ENCODE measurements at places on chromosomes 2 and 18. TPM values are rescaled to one million over a fixed set of nuclear protein-coding genes. Genes with fewer than 3 reads are reported as not detected.

The ADAM23 gene
- total RNA-seq: 2.9 TPM

The CTLA4 gene
- total RNA-seq: 0.49 TPM

The KCNIP3 gene
- total RNA-seq: 23.8 TPM

The PLCD4 gene
- 25.0 TPM for total RNA-seq

The RUFY4 gene
- 0.16 TPM for total RNA-seq

The ADNP2 gene
- 18.0 TPM for total RNA-seq

The HOXD9 gene
- 27.1 TPM for total RNA-seq

The CNRIP1 gene
- total RNA-seq: 33.1 TPM

The TCF7L1 gene
- total RNA-seq: 15.2 TPM

The VWA3B gene
- 0.55 TPM for total RNA-seq

The ALPP gene
- not detected for total RNA-seq

The PTPN18 gene
- 36.0 TPM for total RNA-seq

The RAB6C gene
- not detected for total RNA-seq

GRCh38 chr2:144405321-144405720 is 114.6 kb downstream of the ZEB2 start:
- no peak overlapping the region for H3K4me3 ChIP-seq
- DNase-seq: no peak
- H3K4me1 ChIP-seq: peaks cover 3% of the 10 kb centered on the region
- no peaks in the 10 kb centered on the region for H3K27me3 ChIP-seq
- H3K36me3 ChIP-seq: no peaks in the 10 kb centered on the region

GRCh38 chr18:60684843-60685513 is 312.4 kb upstream of the MC4R start:
- H3K4me3 ChIP-seq: no peak overlapping the region
- H3K27ac ChIP-seq: no peak overlapping the region
- DNase-seq: no peak
- no peaks in the 10 kb centered on the region for H3K36me3 ChIP-seq
- no peaks in the 10 kb centered on the region for H3K4me1 ChIP-seq

DNA sequence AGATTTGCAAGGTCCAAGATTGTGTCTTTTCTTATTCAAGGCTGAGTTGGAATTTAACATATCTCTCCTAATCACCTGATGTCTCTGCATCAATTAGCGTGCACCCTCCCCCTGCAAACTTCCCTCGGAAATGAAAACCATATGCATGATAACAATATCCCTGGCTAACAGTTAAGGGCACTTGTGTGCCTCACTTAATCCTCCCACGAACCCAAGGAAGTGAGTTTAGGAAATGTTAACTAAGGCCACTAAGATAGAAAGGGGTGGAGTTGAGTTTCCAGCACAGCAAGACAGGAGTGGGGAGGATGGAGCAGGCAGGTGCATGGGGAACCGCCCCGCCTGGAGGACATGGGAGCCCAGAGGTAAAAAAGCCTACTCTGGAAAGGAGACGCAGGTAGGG is 52.4 kb upstream of the PTMA start:
- no peak overlapping the region for H3K4me3 ChIP-seq
- H3K27me3 ChIP-seq: no peaks in the 10 kb centered on the region
- no peaks in the 10 kb centered on the region for H3K36me3 ChIP-seq
- DNase-seq: no peak
- H3K27ac ChIP-seq: no peak overlapping the region

GRCh38 chr18:31649978-31650719 is 34.2 kb downstream of the B4GALT6 start:
- no peaks in the 10 kb centered on the region for H3K4me1 ChIP-seq
- no peak for DNase-seq
- H3K4me3 ChIP-seq: no peak overlapping the region
- no peak overlapping the region for H3K27ac ChIP-seq
- H3K36me3 ChIP-seq: no peaks in the 10 kb centered on the region

- H3K4me1 ChIP-seq: no peaks in the 10 kb centered on the region
- no peaks in the 10 kb centered on the region for H3K27me3 ChIP-seq
- no peak overlapping the region for H3K27ac ChIP-seq
- H3K36me3 ChIP-seq: no peaks in the 10 kb centered on the region
- H3K4me3 ChIP-seq: no peak overlapping the region
Measured at GRCh38 chr2:218839430-218839829, 7.8 kb upstream of the PRKAG3 start.

- peak overlapping the region; percentile 96 for H3K27ac ChIP-seq
- peaks cover 34% of the 10 kb centered on the region for H3K4me1 ChIP-seq
- DNase-seq: no peak
- peak overlapping the region; percentile 44 for H3K4me3 ChIP-seq
- H3K36me3 ChIP-seq: no peaks in the 10 kb centered on the region
- no peaks in the 10 kb centered on the region for H3K27me3 ChIP-seq
Measured at GRCh38 chr18:47931718-47932103, 1.3 kb upstream of the SMAD2 start.

DNA sequence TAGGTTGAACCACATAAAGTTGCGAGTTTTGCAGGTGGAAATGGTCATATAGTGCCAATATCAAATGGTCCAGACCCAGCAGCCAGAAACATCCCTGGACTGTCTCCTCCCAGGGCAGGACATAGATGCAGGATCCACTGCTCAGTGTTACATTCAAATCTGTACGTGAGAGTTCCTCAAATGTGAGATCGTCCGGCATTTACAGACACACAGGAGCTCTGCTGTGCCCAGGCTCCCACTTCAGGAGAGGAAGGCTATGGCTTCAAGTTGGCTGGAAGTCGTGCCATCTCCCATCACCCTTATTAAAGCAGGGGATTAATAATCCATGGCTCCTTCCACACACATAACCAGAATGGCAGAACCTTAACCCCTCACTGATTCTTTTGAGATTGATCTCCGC is 688.2 kb upstream of the HS6ST1 start:
- H3K36me3 ChIP-seq: no peaks in the 10 kb centered on the region
- no peak overlapping the region for H3K4me3 ChIP-seq
- no peaks in the 10 kb centered on the region for H3K4me1 ChIP-seq
- no peak overlapping the region for H3K27ac ChIP-seq

- H3K27ac ChIP-seq: no peak overlapping the region
- H3K4me3 ChIP-seq: no peak overlapping the region
- H3K36me3 ChIP-seq: no peaks in the 10 kb centered on the region
- H3K4me1 ChIP-seq: peaks cover 11% of the 10 kb centered on the region
- no peak for DNase-seq
Measured at GRCh38 chr2:14016289-14016955, 616.1 kb upstream of the LRATD1 start.

GRCh38 chr2:171668183-171668582 is 19.1 kb upstream of the DYNC1I2 start:
- DNase-seq: no peak
- no peak overlapping the region for H3K27ac ChIP-seq
- no peaks in the 10 kb centered on the region for H3K36me3 ChIP-seq
- H3K4me3 ChIP-seq: no peak overlapping the region
- H3K27me3 ChIP-seq: peaks cover 4% of the 10 kb centered on the region
- H3K4me1 ChIP-seq: peaks cover 7% of the 10 kb centered on the region

- H3K27me3 ChIP-seq: no peaks in the 10 kb centered on the region
- no peaks in the 10 kb centered on the region for H3K36me3 ChIP-seq
- DNase-seq: no peak
- H3K27ac ChIP-seq: no peak overlapping the region
- H3K4me3 ChIP-seq: no peak overlapping the region
Measured at GRCh38 chr2:53964257-53964952, 6.4 kb downstream of the PSME4 start.

DNA sequence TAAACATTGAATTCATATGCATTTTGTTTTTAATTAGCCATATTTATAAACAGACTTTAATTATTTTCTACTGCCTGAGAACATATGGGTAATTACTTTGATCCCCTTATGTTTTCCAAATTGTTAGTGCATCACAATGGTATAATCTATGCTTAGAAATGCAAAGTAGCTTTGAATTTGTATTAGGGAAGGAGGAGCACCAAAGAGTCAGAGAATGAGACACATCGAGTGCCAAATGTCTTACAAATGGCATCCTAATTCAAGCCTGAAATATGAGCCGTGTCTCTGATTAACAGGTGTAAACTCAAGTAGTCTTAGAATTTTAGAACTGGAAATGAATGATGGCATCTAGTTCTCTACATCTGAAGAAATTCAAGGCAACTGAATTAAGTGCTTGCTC is 8.7 kb upstream of the HNMT start:
- H3K27me3 ChIP-seq: no peaks in the 10 kb centered on the region
- no peak overlapping the region for H3K27ac ChIP-seq
- H3K4me3 ChIP-seq: no peak overlapping the region
- no peaks in the 10 kb centered on the region for H3K4me1 ChIP-seq

DNA sequence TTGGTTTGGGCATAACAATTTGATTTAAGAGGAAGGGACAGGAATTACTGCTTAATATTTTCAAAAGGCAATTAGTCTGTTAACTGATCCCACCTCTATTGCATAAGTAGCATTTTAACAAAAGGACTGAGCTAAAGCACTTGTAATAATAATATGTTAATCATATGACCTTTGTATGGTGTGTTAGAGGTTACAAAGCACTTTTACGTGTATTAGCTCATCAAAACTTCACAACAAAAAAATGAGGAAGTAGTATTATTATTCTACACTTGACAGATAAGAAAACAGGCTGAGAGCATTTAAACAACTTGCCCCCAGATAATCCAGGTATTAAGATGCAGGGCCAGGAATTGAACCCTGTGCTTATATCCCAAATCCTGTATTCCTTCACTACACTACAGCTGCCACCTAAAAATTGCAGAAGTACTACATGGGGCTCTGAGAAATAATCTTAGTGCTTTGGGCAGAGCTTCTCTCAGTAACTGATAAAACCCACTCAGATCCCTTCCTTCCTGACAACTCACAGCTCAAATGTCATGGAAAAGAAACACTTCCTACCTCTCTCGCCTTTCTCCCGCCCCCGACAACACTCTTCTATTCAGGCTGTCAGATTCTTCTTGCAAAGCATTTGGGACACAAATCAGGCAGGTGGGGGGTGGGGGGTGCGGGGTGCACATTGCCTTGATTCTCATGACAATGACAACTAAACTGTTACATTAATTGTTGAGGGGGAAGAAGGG is 20.7 kb upstream of the KCTD1 start:
- H3K27me3 ChIP-seq: no peaks in the 10 kb centered on the region
- H3K4me3 ChIP-seq: no peak overlapping the region
- no peaks in the 10 kb centered on the region for H3K36me3 ChIP-seq
- no peak for DNase-seq
- no peaks in the 10 kb centered on the region for H3K4me1 ChIP-seq

- H3K36me3 ChIP-seq: no peaks in the 10 kb centered on the region
- peak overlapping the region; percentile 92 for H3K27ac ChIP-seq
- H3K4me3 ChIP-seq: no peak overlapping the region
- H3K27me3 ChIP-seq: no peaks in the 10 kb centered on the region
- DNase-seq: no peak
Measured at GRCh38 chr2:47015206-47015605, 99.6 kb upstream of the MCFD2 start.

GRCh38 chr2:207107551-207107950 is 58.2 kb downstream of the KLF7 start:
- peaks cover 35% of the 10 kb centered on the region for H3K4me1 ChIP-seq
- H3K36me3 ChIP-seq: peaks cover 10% of the 10 kb centered on the region
- H3K4me3 ChIP-seq: no peak overlapping the region
- H3K27me3 ChIP-seq: no peaks in the 10 kb centered on the region

- DNase-seq: no peak
- H3K27ac ChIP-seq: no peak overlapping the region
- H3K36me3 ChIP-seq: no peaks in the 10 kb centered on the region
- no peak overlapping the region for H3K4me3 ChIP-seq
- H3K4me1 ChIP-seq: peaks cover 4% of the 10 kb centered on the region
- no peaks in the 10 kb centered on the region for H3K27me3 ChIP-seq
Measured at GRCh38 chr2:158893026-158893425, 75.4 kb upstream of the TANC1 start.

DNA sequence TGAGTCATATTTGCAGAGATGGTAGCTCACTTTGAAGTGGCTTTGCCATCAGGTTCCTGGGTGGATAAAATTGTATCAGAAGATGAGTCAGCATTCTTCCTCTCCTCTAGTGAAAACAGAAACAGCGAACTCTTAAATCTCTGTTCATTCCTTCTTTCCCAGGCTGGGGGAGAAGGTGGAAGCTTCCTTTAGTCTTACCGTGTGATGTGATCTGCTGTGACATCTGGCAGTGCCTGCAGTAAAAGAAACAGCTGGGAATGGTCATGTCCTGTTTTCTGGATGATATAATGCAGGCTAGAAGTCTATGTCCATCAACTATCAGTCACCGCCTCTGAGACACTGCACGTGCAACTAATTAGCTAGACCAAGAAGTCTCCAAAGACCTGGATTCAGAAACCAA is 171.6 kb downstream of the VAPA start:
- H3K36me3 ChIP-seq: no peaks in the 10 kb centered on the region
- H3K4me3 ChIP-seq: no peak overlapping the region
- no peak overlapping the region for H3K27ac ChIP-seq
- no peaks in the 10 kb centered on the region for H3K27me3 ChIP-seq
- no peak for DNase-seq
- H3K4me1 ChIP-seq: no peaks in the 10 kb centered on the region

DNA sequence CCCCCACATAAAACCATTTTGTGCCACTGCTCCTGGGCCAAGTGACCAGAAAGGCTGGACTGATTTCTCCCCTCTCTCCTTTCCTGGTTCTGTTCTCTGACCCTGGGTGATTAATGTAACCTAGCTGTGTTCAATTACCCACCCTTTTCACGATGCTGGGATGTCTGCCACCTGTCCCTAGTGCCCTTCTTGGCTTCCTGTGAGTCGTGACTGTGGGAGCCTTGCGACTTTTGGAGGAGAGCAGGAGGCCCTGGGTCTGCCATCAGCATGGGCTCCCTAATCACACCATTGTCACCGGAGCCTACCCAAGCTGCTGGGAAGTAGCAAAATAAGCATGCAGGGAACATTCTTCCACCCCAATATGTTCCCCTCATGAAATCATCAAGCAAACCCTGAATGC is 38.3 kb downstream of the SRSF7 start:
- H3K27me3 ChIP-seq: no peaks in the 10 kb centered on the region
- H3K27ac ChIP-seq: no peak overlapping the region
- no peaks in the 10 kb centered on the region for H3K4me1 ChIP-seq
- no peak for DNase-seq
- no peaks in the 10 kb centered on the region for H3K36me3 ChIP-seq

- DNase-seq: peak; percentile 79
- H3K4me1 ChIP-seq: peaks cover 23% of the 10 kb centered on the region
- peak overlapping the region; percentile 96 for H3K27ac ChIP-seq
- no peaks in the 10 kb centered on the region for H3K36me3 ChIP-seq
Measured at GRCh38 chr2:69437751-69438154, 518 bp upstream of the NFU1 start.

- H3K4me3 ChIP-seq: no peak overlapping the region
- no peaks in the 10 kb centered on the region for H3K4me1 ChIP-seq
- H3K27ac ChIP-seq: no peak overlapping the region
- no peaks in the 10 kb centered on the region for H3K27me3 ChIP-seq
- no peak for DNase-seq
- H3K36me3 ChIP-seq: no peaks in the 10 kb centered on the region
Measured at GRCh38 chr2:144629935-144630334, 110.0 kb upstream of the ZEB2 start.

- no peak overlapping the region for H3K27ac ChIP-seq
- no peaks in the 10 kb centered on the region for H3K27me3 ChIP-seq
- H3K36me3 ChIP-seq: no peaks in the 10 kb centered on the region
- H3K4me3 ChIP-seq: no peak overlapping the region
- H3K4me1 ChIP-seq: no peaks in the 10 kb centered on the region
- no peak for DNase-seq
Measured at GRCh38 chr2:110747522-110748488, 15.4 kb downstream of the ACOXL start.

GRCh38 chr2:42959234-42960001 is 167.0 kb upstream of the HAAO start:
- no peaks in the 10 kb centered on the region for H3K27me3 ChIP-seq
- no peaks in the 10 kb centered on the region for H3K36me3 ChIP-seq
- DNase-seq: peak; percentile 86
- H3K4me1 ChIP-seq: peaks cover 52% of the 10 kb centered on the region

GRCh38 chr2:10297959-10298531 is 4.7 kb upstream of the HPCAL1 start:
- peak; percentile 86 for DNase-seq
- no peak overlapping the region for H3K4me3 ChIP-seq
- peaks cover 8% of the 10 kb centered on the region for H3K4me1 ChIP-seq
- no peaks in the 10 kb centered on the region for H3K36me3 ChIP-seq
- H3K27me3 ChIP-seq: no peaks in the 10 kb centered on the region
- H3K27ac ChIP-seq: peak overlapping the region; percentile 34
